Activated T-helper 17 cell treated with anti-CD3 and anti-CD28 coated beads, Interleukin-2, amount 50 U/mL, for 72 hours (primary cell): ENCODE measurements at places on chromosomes 3 and 15. TPM values are rescaled to one million over a fixed set of nuclear protein-coding genes. Genes with fewer than 3 reads are reported as not detected.

- no peak for ATAC-seq
Observed at GRCh38 chr3:47871389-47871788, 68.5 kb downstream of the DHX30 start.

DNA sequence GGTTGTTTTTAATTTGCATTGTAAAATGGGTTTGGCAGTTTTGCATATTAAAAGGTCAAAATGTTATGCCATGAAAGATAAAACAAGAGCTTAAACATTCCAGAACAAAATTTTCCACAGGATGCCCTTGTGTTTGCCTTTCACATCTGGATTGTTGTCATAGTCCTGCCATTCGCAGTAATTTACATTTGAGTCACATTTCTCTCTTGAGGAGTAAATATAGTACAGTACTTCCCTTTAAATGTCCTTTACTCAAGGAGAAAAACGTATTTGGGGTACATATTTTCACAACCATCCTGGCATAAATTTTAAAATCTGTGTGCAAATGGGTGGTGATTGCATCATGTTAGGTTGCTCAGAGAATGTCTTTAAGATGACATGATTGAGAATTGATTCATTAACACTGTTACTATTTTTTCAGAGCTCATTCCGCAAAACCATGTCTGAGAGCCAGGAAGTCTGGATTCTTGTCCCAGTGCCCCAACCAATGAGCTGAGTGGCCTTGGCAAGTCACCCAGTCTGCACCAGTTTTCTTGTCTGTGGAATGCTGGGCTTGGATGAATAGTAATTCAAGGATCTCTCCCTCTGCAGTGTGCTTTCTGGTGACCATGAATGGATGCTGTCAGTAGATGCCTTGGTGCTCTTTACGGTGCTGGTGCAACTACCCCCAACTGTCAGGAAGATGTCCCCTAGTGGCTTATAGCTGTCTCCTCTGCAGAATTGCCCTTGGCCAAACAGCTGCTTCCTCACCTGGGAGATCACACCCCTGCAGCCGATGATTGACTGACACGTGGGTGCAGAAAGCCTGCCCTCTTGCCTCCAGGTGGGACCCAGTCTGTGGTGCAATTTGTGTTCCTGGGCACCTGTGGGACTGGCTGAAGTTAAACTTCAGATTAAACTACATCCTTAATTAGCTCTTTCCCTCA is 43.0 kb downstream of the ABHD5 start:
- no peak for ATAC-seq

GRCh38 chr15:94080416-94080815 is 150.9 kb upstream of the MCTP2 start:
- no peak for ATAC-seq

Gene PTH1R
- not detected for total RNA-seq

Gene GRIP2
- total RNA-seq: not detected

Gene DUOXA2
- total RNA-seq: not detected

GRCh38 chr3:197105786-197106185 is 76.2 kb upstream of the MELTF start:
- no peak for ATAC-seq

DNA sequence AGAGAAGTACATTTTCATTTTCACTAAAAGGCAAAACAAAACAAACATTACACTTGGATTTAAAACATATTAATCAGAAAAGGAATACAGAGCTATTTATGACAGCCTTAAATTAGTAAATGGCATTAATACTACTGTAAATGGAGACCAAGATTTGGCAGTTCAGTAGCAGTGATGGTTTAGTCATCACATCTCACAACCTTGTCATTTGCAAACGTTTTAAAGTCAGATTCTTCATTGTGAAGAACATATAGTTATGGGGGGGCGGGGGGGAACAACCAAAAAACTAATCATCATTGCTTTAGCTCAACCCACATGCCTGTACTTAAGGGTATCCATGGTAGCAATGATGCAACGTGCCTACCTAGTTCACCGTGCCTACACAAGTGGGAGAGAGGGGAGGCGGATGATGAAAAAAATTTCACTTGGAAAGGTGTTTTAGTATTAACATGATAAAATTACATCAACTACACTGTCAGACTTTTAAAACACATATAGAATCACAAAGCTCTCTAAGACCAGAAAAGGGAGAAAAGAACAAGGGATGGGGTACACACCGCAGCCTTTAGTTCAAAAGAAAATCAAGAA is 40.1 kb downstream of the DLG1 start:
- ATAC-seq: peak; percentile 35
